GM23338 (cell line): ENCODE measurements at places on chromosomes 5 and 9. TPM values are rescaled to one million over a fixed set of nuclear protein-coding genes. Genes with fewer than 3 reads are reported as not detected.

TMOD1 gene
- 4.1 and 4.5 TPM in 2 replicates for polyA plus RNA-seq

DNA sequence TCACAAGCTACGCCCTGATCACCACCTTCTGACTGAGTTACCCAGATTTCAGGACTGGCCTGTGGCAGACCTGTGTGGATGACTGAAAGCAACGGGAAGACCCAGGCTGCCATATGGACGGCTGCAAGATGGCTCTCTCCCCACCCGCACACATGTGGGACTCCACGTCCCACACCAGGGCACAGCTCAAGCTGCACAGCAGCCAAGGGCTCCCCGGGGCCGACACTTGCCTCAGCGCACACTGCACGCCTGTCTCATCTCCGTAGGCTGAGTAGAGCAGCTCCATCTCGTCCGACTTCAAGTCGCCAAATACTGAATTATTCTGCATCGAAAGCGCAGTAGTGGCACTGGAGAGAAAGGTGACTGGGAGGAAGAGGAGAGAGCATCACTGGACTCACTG lies 14.5 kb downstream of the BRD9 start:
- H3K36me3 ChIP-seq, result peaks cover 28% of the 10 kb centered on the region
- DNase-seq, result no peak
- H3K4me1 ChIP-seq, result no peaks in the 10 kb centered on the region
- no peaks in the 10 kb centered on the region for H3K27me3 ChIP-seq
- no peak overlapping the region for H3K4me3 ChIP-seq

DNA sequence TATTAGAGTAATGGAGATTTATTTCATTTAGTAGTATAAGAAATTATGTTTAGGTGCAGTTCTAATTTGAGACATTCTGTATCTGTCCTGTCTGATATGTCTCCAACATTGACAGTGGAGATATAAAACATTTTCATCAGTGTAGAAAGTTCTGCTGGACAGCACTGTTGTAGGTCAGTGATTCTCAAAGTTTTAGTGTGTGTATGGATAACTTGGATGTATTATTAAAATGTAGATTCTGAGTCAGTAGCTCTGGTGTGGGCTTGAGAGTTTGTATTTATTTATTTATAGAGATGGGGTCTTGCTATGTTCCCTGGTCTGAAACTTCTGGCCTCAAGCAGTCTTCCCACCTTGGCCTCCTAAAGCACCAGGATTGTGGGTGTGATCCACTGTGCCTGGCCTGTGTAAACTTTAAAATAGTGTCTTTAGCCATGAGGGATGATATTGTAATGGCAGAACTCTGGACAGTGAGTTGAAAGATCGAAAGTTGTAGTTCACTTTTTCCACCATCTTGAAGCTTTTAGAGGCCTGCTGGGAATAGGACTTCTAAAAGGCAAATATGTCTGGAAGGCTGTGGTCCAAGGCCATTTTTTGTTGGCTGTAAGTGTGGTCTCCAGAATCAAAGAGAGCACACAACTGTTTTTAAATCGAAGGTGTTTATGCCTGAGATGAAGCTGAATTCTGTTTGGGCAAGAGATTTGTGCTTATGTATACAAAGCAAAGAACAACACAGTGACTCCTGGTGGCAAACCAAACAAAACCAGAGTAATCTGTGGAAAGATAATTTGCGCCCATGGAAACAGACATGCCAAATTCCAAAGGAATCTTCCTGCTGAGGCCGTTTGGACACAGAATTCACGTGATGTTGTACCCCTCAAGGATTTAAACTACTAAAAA lies 12.4 kb downstream of the UBAP1 start:
- no peaks in the 10 kb centered on the region for H3K36me3 ChIP-seq
- peak; percentile 55 for DNase-seq
- no peaks in the 10 kb centered on the region; the same call in 1 of the 2 replicates for H3K4me1 ChIP-seq
- H3K27me3 ChIP-seq, result no peaks in the 10 kb centered on the region

- H3K27me3 ChIP-seq, result no peaks in the 10 kb centered on the region
- no peak for DNase-seq
- H3K4me1 ChIP-seq, result no peaks in the 10 kb centered on the region
- H3K4me3 ChIP-seq, result no peak overlapping the region
Observed at GRCh38 chr9:114694719-114695269, 12.8 kb upstream of the TEX48 start.

DNA sequence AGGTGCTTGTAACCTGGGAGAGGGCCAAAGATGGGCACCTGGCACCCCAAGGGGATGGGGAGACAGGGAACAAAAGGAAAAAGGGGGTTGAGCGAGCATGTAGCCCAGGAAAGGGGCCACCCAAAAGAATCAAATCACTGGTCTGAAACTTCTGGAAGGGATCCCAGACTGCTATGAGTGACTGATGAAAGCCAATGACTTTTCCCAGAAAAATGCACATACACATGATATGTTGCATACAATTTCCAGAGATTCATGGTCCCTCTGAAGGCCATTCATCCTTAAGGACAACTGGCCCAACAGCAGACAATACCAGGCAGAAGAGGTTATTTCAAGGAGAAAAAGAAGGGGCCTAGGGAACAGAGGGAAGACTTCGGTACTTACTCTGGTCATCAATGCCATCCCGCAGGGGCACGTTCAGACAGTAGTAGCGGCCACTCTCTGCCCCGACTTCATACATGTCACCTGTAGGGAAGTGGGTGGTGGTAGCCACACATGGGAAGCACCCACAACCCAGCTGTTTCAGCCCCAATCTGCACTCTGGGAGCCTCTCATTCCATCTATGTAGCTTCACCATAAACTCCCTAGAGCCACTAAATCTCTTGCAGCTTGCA lies 8.4 kb downstream of the HDAC3 start:
- no peaks in the 10 kb centered on the region for H3K27me3 ChIP-seq
- no peak overlapping the region for H3K4me3 ChIP-seq
- no peak for DNase-seq
- H3K4me1 ChIP-seq, result peaks cover 8% of the 10 kb centered on the region; the same call in 1 of the 2 replicates
- peaks cover 22% of the 10 kb centered on the region for H3K36me3 ChIP-seq
